Right renal pelvis (tissue), 4 donors: ENCODE measurements at places on chromosomes 2 and 18.
A peak's percentile ranks its signal among the peaks of the same experiment; 100 is the strongest.

DNA sequence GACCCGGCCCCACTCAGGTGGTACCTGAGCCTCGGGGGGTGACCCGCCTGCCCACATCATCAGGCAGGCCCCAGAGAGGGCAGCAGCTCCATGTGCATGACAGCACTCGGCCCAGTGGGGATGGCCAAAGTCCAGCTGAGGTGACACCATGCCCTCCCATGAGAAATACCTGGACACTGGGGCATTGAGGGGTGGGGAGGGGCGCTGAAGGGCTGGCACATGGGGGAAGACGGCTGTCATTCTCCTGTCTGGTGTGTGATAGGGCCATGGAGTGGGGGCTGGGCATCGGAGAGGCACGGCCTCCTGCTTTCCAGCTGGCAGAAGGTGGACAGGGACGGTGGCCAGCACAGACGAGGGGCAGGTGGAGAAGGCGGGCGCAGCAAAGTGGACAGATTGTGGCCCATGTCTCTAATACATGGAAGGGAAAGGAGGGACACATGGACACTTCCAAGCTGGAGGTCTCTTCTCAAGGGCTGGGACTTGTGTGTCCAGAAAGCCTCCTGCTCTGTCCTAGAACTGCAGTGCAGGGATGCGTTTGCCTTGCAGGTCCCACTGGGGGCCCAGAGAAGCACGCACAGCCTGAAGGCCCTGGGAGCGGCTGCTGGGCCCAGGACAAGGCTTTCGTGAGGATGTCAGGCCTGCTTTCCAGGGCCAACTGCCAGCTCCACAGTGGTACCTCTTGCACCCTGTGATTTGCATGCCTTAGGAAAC, 302.2 kb downstream of the NDUFA10 start:
- DNase-seq, result no peak

DNA sequence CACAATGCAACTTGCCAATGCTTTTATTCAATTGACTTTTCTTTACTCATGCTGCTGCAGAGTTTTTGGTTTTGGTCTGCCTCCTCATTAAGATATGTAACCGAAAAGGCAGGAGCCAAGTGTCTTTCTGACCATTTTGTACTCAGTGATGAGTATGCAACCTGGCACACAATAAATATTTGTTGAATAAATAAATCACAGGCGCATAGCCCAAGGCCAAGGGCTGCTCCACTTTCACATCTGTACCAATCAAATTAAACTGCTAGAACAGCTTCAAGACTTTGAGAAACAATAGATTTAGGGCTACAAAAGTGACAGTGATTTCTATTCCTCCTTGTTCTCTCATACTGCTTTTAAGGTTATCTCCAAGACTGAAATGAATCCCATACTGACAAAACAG, 828.2 kb downstream of the RNF144A start:
- DNase-seq, result no peak

DNA sequence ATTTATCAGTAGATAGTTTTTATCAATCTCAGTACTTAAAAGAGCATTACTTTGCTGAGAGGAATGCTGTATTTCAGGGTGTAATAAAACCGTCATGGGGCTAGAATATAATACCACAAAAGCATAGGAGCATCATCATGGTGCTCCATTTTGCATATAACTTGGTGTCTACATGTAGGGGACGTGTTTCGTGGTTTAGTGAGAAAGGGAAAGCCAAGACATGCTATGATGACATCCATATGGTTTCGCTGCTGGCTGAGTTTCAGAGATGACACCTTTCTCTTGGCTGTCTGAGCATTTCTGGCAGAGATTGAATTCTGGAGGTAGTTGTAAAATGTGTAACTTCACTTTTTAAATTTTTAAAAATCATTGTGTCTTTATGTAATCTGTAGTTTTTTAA, 32.4 kb downstream of the WDR43 start:
- DNase-seq, result no peak

GRCh38 chr18:42069036-42069435, 114.0 kb downstream of the PIK3C3 start:
- no peak for DNase-seq

GRCh38 chr2:109153807-109154206, 24.8 kb downstream of the SH3RF3 start:
- DNase-seq, result no peak

DNA sequence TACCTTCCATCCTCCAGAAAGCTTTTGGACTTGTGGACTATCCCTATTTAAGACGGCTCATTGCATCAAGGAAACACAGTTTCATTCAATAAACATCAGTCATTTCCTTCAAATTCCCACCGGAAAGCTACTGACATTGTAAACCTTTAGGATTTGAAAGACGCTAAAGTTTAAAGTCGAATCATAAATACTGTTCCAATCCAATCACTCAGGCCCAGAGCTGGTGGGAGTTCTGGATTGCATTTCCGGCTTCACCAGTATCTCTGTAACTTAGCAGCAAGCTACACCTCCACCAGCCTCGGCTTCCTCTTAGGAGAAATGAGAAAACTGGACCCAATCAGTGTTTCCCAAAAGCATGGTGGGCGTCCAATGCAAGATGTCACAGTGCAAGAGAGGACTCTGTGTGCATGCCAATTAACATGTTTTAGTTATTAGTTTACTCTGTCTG, 1.6 kb downstream of the WDFY1 start:
- no peak for DNase-seq

DNA sequence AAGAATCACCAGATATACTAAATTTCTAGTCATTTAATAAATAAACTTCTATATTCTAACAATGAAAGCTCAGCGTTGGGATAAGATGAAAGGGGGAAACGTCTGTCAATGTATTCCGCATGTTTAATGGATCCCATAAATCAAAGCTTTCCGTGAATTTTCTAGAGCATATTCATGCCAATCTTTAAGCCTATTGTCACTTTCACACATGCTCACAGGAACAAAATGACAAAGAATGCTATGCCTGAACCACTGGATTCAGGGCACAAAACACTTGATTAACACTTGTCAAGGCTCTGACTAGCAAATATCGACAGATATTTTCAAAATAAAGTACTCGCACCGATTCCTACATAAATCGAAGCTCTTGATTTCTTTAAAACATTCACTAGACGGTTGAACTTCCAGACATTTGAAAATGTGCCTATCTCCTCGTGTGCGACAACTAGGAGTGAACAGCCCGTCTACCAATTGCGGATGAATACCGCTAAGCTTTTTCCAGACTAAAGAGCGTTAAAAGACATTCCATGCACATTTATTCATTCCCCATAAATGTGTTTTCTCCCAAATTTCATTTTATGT, 1.8 kb downstream of the TLK1 start:
- DNase-seq, result no peak

GRCh38 chr18:8536231-8536630, 73.0 kb upstream of the RAB12 start:
- DNase-seq, result no peak

DNA sequence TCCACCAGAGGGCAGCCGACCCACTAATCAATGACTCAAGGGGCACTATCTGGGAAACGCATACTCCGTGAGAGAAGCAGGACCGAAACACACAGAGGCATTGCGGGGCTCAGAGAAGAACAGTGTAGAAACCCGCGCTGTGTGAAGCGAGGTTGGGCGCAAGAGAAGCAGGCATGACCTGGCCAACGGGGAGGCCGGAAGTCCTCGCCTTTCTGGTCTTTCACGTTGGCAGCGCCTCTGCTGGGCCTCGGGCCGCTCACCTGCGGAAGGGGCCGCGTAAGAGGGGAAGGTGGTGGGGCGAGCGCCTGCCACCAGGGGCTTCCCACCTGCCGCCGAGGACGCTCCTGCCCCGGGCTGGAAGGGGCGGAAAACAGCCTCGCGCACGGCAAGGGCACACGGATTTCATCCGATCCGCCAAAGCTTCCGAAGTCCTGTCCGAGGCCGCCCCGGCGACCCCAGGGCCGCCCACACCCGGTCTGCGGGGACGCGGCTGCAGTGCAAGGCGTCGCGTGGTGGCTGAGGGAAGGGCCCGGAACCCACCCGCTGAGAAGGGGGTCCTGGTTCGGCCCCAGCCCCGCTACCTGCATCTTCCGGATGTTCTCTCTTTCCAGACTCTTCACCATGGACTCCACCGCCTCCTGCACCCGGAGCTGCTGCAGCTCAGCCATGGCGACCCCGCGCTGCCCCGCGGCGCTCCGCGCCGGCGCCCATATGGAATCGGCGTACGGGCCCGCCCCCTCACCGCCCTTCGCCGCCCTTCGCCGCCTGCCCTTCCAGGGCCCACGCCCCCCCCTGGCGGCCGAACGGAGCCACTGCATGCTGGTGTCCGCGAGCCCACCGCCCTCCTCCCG, at the start of gene FAM136A:
FAM136A (minus strand) TSS at position 724 of the 851 bp plus-strand sequence; CDS start at position 668, 56 bp downstream.
- peak; percentile 77 for DNase-seq

DNA sequence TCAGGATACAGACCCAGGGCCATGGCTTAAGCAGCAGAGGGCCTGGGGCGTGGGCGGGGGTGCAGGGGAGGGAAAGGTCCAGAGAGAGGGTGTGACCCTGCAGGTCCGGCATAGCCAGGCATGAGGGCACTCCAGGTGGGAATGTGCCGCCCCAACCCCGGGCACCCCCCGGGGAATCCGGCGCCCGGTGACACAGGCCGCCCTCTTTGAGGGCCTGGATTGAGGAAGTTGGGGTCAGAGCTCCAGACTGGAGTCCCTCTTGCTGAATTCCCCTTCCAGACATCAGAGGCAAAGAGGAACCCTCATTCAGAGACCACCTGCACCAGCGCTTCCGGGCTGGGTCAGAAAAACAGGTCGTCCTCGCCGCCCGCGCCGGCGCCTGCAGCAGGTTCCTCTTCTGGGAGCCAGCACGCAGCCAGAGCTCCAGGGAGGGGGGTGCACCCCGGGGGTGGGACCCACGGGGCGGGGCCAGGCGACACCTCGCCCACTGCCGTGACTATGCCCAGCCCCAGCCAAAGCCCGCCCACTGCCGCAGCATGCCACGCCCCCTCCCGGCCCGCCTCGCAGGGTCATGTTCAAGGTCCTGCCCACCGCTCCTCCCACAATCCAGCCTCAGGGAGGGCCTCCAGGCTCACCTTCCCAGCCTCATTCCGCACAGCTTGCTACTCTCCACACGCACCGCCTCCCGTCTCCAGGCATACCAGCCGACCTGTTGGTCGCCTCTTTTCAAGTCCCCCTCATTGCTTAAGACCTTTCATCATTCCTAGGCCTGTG, 98.3 kb upstream of the ID2 start:
- peak; percentile 88 for DNase-seq
